Myocyte (in vitro differentiated cells): ENCODE measurements at places on chromosomes 6 and 20. TPM values are rescaled to one million over a fixed set of nuclear protein-coding genes. Genes with fewer than 3 reads are reported as not detected.

ZSCAN23 gene
- total RNA-seq: 2.0 and 2.5 TPM in 2 replicates

ACSS1 gene
- 0.88 and 1.3 TPM in 2 replicates for total RNA-seq

METTL24 gene
- total RNA-seq: not detected in 2 replicates

NFYA gene
- 17.2 and 20.9 TPM in 2 replicates for total RNA-seq

OOEP gene
- total RNA-seq: not detected in 2 replicates

EDN3 gene
- not detected in 2 replicates for total RNA-seq

HEY2 gene
- 0.08 TPM in 1 of 2 replicates, not detected in the other for total RNA-seq

JPH2 gene
- total RNA-seq: 263 and 339 TPM in 2 replicates

PTK6 gene
- total RNA-seq: 2.1 and 5.2 TPM in 2 replicates
